ENCODE measurements at places on chromosomes 13 and 19. TPM values are rescaled to one million over a fixed set of nuclear protein-coding genes. Genes with fewer than 3 reads are reported as not detected.

The TMEM59L gene
- 4.9 TPM for total RNA-seq

The PSG1 gene
- total RNA-seq: not detected

DNA sequence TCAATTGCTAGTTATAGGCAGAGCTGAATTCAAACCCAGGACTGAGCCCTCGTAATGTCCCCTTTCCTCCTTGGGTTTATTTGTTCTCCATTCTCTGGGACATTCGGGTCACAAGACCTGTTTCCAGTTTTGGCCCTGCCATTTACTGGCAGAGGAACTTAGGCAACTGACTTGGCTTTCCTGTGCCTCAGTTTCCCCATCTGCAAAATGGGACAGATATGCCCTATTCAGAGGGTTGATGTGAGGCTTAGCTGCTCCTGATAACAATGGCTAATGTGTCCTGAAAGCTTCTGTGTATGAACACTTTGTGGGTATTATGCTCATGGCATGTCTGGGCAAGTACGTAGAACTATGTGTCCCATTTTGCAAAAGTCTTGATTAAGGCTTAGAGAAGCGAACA is 996 bp downstream of the ZNF524 start:
- no peak for DNase-seq

DNA sequence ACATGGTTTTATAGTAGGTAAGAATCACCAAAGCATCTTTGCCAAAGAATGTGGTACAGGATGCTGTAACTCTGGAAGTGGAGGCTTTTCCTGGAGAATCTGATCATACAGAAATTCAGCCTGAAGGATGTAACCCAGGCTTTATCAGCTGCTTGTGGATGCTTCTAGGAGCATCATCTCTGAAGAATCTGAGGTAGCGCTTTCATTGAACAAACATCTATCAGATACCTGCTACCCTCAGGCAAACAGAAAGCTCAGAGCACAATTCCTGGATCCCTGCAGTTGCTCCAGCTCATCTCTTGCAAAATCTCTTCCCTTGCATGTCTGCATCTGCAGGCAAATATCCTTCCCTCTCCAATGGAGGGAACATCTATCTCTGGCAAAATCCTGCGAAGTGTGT is 9.3 kb downstream of the FAM124A start:
- no peak for DNase-seq

DNA sequence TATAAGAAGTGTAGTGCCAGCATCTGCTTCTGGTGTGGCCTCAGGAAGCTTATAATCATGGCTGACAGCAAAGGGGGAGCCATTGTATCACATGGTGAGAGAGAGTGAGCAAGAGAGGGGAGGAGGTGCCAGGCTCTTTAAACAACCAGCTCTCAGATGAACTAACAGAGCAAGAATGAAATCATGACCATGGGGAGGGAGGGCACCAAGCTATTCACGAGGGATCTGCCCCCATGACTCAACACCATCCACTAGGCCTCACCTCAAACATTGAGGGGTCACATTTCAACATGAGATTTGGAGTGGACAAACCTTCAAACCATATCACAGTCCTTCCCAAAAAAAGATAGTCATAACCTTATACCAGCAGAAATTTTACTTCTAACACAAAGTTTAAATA is 174.0 kb downstream of the GPC5 start:
- no peak for DNase-seq

DNA sequence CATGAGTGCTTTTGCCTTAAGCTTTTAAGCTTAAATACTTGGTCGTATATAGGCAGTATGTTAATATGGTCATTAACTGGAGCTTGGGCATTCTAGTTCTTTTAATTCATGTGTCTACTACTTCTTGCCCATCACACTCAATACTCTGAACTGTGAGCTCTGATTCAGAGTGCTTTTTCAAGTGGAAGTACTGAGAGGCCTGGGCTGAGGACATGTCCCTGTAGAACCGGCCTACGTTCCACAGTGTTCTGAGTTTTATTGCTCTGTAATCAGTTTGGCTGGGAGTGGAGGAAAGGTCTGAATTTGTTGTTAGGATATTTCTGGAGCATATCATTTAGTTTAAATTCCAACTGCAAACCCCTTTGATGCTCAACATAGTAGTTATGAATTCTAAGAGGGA is 1744.8 kb upstream of the MIR17HG start:
- no peak for DNase-seq

GRCh38 chr19:4007021-4007835 is at the start of gene PIAS4:
Gene PIAS4 (plus strand): TSS chr19:4007736. CDS start chr19:4007761, 25 bp downstream.
- peak; percentile 97 for DNase-seq

GRCh38 chr19:10899151-10899653 is 27.8 kb downstream of the CARM1 start:
- DNase-seq: no peak
